Activated gamma-delta T cell treated with Interleukin-2 at 50 U/mL for 16 hours (primary cell): ENCODE measurements at places on chromosomes 16 and 17.

GRCh38 chr17:28888832-28889231, 8.7 kb downstream of the FLOT2 start:
- no peak for DNase-seq

DNA sequence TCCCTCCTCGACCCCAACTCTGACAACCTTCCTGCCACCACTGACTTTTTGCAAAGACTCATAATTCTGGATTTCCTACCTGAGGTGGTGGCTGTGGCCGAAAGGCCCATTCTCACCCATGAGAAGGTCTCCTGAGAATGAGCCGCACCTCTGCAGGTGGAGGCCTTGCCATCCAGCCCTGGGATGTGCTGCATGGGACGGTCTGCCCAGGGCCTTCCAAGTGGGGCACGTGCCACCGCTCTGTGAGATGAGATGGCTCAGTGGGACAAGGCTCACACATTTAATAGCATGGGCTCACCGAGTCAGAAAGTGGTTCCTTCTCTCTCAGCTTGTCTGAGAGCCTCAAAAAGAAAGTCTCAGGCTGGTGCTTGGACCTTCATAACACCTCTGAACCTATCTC, 112.8 kb downstream of the AMFR start:
- DNase-seq: no peak

DNA sequence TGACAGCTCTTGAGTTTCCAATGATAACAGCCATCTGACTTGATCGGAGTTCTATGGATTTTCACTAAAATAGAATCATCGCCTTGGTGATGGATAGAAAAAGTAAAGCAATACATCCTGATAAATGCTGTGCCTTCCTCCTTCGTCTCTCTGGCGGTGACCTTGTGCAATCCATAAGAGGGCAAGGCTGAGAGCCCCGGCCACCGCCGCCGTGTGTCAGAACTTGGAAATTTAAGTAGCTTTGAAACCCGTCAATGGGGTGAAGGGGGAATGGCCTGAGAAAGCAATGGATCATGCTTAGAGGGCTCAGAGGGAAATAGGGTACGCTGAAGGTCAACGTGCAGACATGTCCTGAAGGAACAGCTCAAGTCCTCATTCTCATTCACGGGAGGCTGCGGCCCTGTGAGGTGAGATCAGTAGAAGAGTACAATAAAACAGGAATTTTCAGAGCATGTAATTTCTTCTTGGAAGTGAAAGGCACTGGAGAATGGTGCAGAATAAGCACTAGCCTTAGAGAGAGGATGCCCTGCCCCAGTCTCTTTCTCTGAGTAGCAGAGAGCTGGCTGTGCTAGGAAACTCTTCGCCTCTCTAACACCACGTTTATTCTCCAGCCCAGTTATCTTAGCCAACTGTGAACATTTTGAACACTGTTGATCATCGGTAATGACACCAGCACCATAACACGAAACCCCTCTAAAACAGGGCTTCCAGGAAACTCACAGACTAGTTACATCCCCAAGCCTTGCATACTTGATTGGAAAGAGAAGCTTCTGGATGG, 573.5 kb downstream of the WWOX start:
- no peak for DNase-seq

DNA sequence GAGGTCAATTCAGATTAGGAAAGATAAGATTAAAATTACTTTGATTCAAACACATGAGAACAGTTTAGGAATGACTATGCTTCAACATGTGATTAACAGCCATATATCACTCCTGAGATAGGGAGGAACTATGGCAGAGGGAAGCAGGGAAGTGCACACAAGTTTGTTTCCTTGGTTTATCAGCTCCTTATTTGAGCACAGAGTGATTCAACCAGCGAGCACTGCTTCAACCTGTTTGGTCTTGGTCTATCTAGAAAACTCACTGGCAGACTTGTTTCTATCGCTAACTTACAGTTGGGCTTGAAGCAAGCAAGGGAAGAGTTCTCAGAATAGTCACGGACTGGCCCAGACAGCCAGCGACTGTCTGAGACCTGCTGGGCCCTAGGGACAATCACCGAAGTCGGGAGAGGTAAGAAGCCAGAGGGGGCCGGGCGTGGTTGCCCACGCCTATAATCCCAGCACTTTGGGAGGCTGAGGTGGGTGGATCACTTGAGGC, 23.5 kb downstream of the TUBG1 start:
- DNase-seq: no peak

DNA sequence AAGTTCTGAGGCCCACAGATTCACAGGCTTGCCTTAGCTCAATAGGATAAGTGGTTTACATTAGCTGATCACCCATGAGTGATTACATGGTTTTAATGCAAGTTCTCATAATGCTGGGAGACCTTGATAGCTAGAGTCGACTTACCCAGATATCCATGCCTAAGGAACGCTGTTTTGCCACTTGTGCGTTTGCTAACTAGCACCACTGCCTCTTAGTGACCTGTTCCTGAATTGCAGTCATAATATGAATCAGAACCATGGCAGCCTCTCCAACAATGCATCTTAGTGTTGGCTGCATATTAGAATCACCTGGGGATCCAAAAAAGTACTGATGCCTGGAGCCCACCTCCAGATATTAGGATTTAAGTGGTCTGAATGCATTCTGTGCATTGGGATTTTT, 251.1 kb upstream of the CDH5 start:
- DNase-seq: no peak

DNA sequence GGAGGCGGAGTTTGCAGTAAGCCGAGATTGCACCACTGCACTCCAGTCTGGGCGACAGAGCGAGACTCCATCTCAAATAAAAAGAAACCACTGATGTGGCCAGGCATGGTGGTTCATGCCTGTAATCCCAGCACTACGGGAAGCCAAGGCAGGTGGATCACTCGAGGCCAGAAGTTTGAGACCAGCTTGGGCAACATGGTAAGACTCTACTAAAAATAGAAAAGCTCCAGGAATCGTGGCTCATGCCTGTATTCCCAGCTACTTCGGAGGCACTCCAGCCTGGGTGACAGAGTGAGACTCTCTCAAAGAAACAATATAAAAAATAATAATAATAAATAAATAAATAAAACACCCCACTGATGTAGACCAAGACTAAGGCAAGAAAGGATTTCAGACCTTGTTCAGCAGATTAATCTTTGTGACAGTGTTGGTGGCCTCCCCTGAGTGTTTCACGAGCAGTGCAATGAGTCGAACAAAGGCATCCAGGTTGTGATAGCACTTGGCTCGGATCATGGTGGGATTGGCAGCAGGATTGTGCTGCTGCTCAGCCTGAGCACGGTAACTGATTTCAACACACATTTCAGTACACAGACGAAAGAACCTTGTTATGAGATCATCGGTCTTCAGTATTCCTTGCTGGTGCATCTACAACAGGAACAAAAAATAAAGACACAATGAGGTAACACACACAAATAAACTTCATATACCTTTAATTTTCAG, 18.6 kb downstream of the SETD6 start:
- no peak for DNase-seq

- no peak for DNase-seq
Observed at GRCh38 chr16:77745972-77746371, 23.7 kb downstream of the NUDT7 start.

GRCh38 chr16:77402118-77402517, 32.7 kb downstream of the ADAMTS18 start:
- DNase-seq: no peak

- DNase-seq: no peak
Observed at GRCh38 chr17:31415004-31415454, 23.6 kb downstream of the RAB11FIP4 start.

DNA sequence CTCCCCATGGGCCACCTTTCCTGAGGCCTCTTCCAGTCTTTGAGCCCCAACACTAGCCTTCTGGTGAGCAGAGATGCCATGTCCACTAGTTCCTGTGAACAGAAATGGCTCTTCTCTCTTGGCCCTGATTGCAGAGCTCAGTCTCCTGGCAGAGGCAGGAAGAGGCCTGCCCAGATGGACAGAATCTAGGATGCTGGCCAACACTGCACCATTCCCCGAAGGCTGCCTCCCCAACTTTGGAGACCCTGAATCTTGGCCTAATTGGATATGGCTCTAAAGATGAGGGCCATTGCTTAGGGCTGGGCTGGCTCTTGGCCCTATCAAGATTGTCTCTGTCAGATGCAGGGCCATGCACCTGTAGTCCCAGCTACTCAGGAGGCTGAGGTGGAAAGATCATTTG, 18.0 kb upstream of the DYNLL2 start:
- no peak for DNase-seq

DNA sequence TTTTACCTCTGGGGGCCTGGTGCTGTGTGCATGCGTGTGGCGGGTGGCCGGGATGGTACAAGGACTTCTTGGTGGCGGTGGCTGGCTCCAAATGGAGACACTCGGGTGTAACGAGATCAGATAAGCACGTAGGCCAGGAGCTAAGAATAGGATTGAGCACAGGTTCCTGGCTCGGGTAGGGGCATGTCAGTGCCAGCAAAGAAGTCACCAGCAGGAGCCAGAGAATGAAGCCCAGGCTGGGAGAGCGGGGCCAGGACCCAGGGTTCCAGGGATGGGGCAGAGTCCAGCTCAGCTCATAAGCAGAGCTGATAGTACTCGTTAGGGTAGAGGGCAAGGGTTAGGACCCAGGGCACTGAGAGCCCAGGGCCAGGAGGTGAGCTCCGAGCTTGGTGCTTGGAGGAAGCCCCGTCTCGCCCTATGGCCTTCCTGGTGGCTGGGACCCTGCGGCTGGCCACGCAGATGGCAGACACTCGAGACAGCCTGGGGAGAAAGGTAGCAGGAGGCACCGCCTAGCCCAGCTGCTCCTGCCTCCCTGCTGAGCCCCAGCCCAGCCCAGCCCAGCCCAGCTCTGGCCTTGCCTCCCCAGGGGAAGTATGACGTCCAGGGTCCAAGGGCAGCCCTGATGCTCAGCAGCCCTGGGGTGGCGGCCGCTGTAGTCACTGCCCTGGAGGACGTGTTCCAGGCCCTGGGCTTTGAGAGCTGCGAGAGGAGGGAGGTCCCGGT, 8.9 kb downstream of the ZNF213 start:
- DNase-seq: no peak
